NCI-H226 (cell line): ENCODE measurements at places on chromosomes 12 and 14.
A peak's percentile ranks its signal among the peaks of the same experiment; 100 is the strongest.

DNA sequence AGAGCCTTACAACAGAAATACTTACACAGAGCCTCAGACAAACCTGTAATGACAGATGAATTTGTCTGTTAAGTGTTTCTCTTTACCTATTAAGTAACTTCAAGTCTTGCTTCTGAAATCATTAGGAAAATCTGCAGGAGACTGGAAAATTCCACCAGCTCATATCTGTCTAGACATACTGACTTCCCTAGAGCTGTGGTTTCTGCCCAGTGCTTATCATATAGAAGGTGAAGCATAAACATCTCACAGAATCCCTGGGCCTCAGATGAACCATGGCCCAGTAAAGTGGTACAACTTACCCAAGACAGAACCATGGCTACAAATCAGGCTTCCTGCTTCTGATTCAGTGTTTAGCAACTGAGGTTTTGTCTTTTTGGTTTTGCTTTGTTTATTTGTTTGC, 91.6 kb downstream of the EGLN3 start:
- DNase-seq: peak; percentile 56

DNA sequence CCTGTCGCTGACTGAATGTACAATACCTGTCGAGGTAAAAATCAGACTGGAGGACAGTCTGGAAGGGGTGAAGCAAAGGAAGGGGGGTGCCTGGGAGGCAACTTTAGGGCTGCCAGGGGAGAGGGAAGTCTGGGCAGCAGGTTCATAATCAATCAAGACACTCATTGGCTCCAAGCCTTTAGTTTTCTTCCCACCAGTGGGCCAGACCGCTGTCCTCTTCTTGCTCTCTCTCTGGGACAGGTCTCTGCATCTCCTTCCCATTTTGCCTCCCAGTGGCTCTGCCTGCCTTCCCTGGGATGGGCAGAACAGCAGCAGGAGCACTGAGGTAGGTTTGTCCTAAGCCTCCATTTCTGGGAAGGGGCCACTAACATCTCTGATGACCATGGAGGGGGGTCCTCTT, 206.5 kb downstream of the TTC8 start:
- DNase-seq: no peak

GRCh38 chr12:27212861-27213260, 31.2 kb upstream of the STK38L start:
- DNase-seq: no peak

DNA sequence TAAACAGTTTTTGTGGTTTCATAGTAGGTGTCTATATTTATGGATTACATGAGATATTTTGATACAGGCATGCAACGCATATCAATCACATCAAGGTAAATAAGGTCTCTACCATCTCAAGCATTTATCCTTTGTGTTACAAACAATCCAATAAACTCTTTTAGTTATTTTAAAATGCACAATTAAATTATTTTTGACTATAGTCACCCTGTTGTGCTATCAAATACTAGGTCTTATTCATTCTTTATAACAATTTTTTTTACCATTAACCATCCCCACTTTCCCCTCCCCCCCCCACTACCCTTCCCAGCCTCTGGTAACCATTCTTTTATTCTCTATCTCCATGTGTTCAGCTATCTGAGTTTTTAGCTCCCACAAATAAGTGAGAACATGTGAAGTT, 175.7 kb upstream of the FBXO33 start:
- no peak for DNase-seq

DNA sequence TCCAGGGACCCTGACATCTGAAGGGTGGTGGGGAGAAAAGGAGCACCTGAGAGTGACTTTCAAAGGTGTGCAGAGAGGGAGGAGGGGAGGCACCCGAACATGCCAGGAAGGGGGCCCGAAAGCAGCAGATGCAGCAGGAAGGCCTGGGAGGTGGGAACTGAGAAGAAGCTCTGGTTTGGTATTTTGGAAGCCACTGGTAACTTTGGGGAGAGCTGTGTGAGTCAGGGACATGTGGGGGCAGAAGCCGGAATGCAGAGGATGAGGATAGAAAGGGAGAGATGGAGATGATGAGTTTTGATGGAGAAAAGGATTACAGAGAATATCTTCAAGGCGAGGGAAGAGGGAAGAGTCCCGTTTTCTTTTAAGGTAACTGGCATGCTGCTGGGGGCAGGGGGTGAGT, 50.1 kb downstream of the NRXN3 start:
- no peak for DNase-seq
